ENCODE measurements at places on chromosomes 5 and 9.
A peak's percentile ranks its signal among the peaks of the same experiment; 100 is the strongest.

DNA sequence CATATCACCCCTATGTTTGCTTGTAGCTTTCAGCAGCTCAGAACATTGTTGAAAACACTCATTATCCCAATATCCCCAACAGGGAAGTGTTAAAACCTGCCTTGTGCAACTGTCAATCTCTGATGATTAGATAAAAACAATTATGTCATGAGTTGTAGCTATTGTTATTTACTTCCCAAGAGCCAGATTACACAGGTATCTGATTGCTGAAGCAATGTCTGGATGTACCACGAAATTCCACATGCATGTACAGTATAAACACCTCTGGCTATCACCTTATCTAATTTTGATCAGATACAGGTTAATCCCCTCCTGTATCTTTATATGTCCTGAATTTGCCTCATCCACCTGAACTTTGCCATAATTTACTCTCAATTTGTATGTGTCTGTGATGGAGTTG, 38.7 kb downstream of the TMC1 start:
- no peak for DNase-seq

DNA sequence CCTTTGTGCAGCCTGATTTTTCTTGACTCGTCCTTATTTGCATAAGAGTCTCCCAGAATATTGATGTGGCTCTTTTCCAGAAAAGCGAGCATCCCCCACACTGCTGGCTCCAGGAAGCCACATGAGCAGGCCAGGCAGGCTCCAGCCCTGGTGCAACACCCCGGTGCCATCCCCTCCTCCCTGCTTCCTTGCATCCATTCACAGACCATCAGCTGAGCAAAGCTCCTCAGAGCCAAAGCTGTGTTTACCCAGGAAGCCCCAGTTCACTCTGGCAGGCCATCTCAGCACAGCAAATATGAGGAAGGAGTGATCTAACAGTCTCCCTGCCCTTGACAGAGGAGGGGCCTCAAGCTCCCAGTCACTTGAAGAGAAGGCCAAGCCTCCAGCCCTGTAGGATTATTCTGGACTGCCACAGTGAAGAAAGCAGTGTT, 34.4 kb downstream of the INSYN2B start:
- DNase-seq, result peak; percentile 58

DNA sequence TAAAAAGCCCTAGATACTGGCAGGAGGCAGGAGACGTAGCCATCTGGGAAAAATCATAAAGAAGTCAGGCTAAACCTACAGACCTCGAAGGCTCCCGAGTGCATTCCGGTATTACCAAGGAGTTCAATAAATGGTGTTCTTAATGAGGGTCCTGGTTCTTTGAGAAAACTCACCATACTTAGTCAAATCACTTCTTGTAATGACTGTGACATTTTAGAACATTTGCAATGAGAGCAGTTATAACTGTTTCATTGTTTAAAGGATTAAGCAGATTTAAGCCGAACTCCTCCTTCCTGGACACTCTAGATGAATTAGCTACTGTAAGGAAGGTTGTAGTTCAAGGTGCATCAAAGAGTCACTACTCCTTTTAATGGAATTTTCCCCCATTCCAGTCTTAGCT, 67.8 kb downstream of the EFNA5 start:
- no peak for DNase-seq

- DNase-seq, result no peak
Observed at GRCh38 chr9:29564564-29564963, 1991.3 kb upstream of the C9orf72 start.

- DNase-seq, result peak; percentile 45
Observed at GRCh38 chr5:139445325-139446170, 6.2 kb upstream of the DNAJC18 start.

All from hepatocyte (in vitro differentiated cells).